K562 (cell line): ENCODE measurements at places on chromosomes 11 and 22. TPM values are rescaled to one million over a fixed set of nuclear protein-coding genes. Genes with fewer than 3 reads are reported as not detected.

- no peak for DNase-seq
Observed at GRCh38 chr11:77026221-77026620, 8.0 kb upstream of the B3GNT6 start.

Gene MB
- total RNA-seq: not detected in 2 replicates

DNA sequence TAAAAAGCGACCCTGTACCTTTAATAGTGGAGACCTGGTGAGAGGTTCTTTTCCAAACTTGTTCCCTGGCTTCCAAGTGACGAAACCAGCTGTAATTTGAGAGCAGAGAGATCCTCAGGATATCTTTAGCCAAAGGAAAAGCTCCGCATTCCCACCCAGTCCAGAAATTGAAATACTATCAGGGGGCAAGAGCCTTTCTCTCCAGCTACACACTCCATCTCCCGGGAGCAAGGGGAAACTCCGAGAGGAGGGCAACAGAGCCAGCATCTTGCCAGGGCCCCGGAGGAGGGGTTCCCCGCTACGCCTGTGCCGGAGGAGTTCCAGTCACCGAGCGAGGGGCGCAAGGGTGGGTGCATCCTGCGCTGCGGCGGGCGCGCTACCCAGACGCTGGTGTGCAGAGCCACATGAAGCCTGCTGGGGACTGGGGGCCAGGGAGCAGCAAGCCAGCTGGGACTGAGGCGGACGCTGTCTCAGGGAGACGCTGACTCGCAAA is at the start of gene FIBIN:
Gene FIBIN, plus strand, starts transcription at position 148 of the 493 bp plus-strand sequence. CDS start 415 bp downstream, outside the sequence.
- DNase-seq: no peak

DNA sequence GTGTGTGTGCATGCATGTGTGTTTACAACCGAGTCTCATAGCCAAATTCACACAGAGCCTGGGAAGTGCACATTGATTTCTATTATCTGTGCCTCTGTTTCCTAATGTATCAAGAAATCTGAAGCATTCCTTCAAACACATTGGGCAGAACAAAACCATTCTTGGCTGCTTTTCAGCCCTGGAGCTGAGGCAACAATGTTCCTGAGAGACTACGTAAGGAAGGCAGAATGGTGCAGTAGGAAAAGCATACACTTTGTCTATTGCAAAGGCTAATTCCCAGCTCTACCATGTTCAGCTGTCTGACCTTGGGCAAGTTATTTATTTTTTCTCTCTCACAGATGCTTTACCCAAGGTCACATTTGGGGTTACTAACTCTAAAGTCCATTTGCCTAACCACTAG is 575.5 kb downstream of the SOX6 start:
- DNase-seq: no peak

DNA sequence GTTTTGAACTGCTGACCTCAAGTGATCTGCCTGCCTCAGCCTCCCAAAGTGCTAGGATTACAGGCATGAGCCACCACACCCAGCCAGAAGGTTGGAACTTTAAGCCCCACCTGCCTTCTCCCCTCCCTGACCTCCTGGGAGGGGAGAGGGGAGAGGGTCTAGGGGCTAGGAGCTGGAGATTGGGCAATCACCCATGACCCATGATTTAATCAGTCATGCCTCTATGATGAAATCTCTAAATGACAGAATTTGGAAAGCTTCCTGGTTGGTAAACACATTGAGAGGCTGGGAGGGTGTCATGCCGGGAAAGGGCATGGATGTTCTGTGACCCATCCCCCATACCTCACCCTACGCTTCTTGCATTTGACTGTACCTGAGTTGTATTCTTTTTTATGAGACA is 17.1 kb upstream of the TFIP11 start:
- no peak for DNase-seq

DNA sequence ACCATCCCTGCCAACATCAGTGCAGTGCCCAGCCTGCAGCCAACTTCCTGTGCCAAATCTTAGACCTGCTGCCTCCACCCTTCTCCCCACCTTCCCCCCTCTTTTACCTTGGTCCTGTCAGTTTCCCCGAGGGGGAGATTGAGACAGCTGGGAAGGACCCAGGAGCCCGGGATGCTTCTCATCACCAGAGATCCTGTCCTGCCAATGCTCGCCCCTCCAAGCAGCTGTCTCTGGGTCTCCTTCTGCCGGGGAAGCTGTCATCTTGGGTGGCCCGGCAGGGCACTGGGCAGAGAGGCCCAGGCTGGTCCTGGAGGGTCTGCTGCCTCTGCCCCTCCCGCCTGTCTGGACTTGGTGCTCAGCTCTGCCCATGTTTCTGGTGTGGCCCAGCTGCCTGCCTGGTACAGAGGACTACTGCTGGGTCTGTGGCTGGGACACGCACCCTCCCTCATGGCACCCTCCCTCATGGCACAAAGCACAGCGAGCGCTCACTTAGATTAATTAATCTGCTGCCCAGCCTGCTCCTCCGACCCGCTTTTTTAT is 60.4 kb upstream of the THY1 start:
- DNase-seq: no peak

- DNase-seq: no peak
Observed at GRCh38 chr11:86741484-86741835, 58.9 kb upstream of the PRSS23 start.

GRCh38 chr11:32870676-32871075 is 21.9 kb upstream of the QSER1 start:
- DNase-seq: peak; percentile 12

Gene RFPL1
- not detected in 2 replicates for total RNA-seq

DNA sequence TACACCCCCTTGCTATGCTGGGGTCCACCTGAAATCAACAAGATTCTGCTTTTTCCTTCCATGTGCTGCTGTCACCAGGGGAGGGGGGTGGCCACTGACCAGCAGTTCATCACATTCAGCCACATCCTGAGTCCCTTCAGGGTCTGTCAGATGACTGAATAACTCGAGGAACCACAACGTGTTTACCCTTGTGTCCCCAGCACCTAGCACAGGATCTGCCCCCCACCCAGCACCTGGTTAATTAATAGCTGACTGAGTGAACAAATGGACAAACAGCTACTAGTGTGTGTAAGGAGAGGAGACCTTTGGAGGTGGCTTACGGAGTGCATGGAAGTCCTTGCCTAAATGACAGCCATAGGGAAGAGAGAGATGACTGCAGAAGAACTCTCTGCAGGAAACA is 119.5 kb upstream of the NCAM1 start:
- no peak for DNase-seq

DNA sequence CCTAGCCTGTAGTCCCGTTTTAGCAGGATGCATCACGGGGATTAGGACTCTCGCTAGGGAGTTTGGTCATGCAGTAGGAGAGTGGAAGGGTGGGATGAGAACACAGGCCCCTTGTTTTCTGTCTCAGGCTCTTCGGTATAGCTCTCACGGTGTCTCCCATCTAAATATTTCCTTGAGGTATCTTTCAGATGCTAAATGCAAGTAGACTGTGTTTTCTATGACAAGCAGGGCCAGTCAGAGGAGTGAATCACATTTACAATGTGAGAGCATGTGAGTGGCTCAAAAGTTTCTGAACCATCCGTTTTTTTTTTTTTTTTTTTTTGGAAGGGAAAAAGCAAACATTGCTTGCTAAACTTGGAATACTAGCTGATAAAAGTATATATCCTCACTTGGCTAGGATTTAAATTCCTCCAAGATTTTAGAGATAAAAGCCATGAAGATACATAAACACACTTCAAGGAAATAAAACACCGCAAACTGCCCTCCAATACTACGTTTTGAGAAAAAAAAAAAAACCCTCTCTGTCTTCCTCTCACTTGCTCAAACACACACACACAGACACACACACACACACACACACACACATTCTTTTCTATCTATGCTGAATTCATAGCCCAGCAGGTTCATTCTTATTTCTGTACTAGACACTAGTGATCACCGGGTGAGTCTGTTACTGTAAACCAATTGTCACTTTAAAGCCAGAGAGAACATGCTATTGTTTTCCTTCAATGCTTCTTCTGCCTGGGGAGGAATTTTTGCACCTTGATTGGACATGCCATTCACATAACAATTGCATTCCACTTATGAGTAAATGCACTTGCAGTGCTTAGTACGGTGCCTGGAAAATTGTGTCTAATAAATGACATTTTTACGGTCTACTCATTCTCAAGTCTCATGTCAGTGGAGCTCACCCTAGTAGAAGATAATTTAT is 224.6 kb upstream of the CCDC90B start:
- no peak for DNase-seq

DNA sequence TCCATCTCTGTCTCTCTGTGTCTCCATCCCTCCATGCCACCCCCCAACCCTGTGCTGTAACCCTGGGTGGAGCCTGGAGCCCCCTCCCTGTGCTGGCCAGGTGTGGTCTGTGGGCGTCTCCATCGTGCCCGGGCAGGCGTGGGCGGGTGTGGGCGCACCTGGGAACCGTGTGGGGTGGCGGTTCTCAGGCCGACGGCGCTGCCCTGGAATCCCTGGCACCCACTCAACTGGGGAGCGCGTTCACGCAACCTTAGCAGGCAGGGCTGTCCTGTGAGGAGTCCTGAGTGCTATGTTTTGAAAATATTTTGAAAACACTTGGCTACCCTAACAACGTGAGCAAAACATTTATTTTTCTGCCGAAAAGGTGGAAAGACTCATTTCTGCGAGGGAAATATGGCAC is 4.7 kb downstream of the TNNT3 start:
- no peak for DNase-seq

DNA sequence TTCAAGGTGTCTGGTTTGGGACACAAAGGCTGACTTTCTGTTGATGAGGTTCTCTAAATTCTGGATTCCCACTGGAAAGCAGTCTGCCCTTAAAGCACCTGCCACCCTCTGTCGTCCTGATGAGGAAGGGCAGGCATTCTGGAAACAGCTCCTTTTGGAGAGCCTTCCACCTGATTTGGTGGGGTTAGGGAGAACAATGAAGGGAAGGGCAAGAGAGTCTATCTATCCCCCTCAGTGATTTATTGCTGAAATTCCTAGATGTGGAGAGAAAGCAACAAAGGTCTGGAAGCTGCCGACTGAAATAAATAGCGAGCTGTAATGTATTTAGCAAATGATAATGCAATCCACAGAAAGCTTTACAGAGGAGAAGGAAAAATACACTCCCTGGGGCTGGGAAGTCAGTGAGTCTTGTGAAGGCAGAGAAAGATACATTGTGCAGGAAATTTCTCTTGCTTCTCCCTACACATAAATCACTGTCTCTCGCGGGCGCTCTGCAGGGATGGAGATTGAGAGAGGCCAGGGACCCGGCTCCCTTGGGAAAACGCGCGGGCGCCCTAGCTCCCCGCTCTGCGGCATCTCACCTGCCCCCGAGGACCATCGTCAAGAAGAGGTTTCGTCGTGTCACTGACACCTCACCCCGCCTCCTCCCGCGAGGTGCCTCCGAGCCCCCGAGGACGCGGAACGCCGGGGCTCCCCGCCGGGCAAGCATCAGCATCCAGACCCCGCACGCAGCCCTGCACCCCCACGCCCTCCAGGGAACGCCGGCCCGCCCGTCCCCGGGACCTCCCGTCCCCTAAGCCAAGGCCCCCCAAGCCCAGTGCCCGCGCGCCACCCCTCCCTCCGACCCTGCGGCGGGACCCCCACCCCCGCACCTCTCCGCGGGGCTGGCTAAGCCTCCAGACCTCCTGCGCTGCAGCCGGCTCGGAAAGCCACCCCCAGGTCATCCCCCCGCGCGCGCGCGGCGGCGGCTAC is 673 bp downstream of the CDON start:
- DNase-seq: peak; percentile 24

Gene LYVE1
- 0.13 and 0.27 TPM in 2 replicates for total RNA-seq
